ENCODE measurements at places on chromosomes 12 and 14. TPM values are rescaled to one million over a fixed set of nuclear protein-coding genes. Genes with fewer than 3 reads are reported as not detected.
A peak's percentile ranks its signal among the peaks of the same experiment; 100 is the strongest.

The MYL2 gene
- not detected for total RNA-seq

DNA sequence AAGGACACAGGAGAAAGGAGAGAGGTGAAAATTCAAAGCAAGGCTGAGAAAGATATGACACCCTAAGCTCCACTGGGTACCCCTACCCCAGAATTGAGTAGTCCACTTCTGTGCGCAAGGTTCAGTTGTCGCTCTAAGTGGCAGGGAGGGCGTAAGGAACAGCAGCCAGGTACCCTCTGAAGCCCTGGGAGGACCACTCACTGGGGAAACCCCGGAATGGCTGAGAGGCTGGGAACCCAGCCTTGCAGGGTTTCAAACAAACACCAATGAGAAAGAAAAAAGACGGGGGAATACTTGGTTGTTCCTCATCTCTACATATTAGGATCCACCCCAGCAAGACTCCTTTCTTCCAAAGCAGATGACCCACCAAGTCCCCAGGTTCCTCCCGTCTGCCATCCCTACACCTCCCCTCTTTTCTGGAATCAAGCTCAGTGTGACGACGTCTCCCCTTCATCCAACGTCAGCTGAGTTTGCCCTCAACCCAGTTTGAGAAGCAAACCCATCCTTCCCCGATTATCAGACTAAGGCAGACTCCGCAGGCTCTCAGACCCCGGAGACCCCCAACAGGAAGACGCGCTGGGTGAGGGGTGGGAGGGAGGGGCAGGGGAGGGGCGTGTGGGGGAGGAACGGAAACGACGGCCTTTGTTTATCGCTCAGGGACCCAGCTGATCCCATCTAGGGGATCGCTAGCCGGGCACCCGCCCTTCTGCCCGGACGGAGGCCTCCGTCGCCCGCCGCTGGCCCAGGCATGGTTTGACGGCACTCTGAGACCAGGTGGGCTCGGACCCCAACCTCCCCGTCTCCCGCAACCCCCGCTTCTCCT is 795 bp downstream of the LMBR1L start:
- no peak for DNase-seq

The LRRC10 gene
- not detected for total RNA-seq

GRCh38 chr14:61598980-61599379 is 96.3 kb upstream of the HIF1A start:
- DNase-seq: peak; percentile 68

DNA sequence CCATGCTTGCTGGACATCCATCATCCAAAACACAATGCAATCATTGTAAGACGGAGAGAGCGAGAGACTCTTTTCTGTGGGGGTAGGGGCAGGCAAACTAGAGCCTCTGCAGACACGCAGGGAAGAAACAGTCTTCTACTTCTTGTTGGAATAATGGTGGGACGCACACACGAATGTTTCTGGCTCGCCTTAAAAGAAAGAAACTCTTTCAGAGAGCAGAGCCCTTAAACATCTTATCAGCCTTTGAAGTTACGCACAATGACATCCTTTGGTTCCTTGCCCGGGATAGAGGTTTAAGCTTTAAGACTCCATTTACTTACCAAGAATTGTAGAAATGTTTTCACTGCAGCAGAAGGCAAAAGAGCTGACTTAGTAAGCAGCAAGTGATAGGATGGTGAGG is 133.8 kb upstream of the FOXN3 start:
- DNase-seq: no peak

DNA sequence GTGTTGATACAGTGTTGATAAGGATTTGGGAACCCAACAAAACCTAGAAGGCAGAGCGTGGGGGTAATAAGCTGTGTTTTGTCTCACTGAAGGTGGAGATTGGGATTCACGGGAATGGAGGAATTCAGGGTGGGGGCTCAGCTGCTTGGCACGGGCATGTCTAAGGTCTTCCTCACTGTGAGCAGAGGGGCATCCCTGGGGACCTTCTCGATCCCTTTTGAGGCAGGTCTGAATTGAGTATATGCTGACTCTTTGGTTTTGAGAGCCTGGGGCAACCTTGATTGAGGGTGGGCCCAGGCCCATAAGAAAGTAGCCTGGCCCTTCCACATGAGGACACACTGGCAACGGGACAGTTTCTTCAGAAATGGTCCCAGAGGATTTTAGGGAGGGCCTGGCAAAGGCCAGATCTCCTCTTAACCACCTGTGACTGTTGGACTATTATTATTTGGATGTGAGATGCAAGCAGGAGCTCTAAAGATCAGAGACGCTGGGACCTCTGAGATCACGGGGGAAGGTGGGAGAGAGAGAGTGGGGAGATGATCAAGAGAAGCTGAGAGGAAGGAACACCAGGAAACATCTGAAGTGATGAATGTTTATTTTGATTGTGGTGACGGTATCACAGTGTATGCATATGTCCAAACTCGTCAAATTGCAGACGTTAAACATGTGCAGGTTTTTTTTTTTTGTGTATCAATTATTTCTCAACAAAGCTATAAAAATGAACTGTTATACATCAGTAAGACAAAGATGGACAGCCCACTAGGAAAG is 48.4 kb downstream of the SMIM41 start:
- DNase-seq: no peak

GRCh38 chr14:92105073-92105892 is 1.1 kb downstream of the ATXN3 start:
- no peak for DNase-seq

DNA sequence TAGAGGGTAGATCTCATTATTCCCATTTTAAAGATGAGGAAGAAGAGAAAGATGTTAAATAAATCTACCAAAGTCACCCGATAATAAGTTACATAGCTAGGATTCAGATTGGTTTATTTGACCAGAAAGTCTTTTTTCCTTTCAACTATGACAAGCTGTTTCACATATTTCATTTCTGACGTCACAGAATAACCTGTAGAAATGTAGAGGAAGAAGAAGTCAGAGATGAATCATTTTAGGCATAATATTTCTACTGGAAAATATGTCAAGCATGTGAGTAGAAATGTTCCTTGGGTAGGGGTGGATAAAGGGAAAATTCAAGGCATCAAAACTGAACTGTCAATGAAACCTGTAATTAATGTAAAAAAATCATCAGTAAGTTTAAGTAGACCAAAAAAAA is 107.0 kb downstream of the MGST1 start:
- no peak for DNase-seq

DNA sequence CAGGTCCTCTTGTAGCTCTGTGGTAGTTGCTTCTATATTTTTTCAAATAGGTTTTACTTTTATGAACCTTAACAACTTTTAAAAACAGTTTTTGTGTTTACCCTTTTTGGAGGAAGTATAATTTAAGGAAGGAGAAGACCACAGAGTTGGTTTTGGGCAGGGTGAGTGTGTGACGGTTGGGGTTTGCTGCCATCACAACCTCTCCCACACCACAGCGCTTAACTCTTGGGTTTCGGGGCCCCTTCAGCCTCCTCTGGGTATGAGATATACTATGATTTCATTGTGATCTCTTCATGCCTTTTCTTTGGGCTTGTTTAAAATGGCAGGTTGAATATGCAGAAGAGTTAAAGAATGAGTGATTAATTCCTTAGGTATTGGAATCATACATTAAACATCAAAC is 228.7 kb upstream of the CRY1 start:
- DNase-seq: peak; percentile 81

The CFAP251 gene
- 2.0 TPM for total RNA-seq

DNA sequence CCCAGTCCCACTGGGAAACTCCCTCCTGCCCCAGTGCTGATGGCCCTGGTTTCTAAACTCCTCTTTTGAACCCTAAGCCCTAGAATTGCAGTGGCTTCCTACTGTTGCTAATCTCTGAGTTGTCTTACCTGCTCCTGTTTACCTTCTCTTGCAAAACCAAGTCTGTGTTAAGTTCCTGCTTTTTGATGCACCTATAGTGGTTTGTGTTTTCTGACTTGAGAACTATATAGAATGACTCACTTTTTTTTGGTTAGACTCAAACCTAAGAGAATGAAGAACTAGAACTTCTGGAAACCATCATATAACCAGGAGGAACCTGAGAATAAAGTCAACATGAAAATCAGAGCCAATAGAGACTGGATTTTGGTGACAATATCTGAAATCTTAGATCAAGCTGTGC is 5.5 kb upstream of the GAS2L3 start:
- no peak for DNase-seq

GRCh38 chr14:32934073-32934880 is 4.4 kb upstream of the NPAS3 start:
- DNase-seq: no peak

The RASSF9 gene
- total RNA-seq: not detected

DNA sequence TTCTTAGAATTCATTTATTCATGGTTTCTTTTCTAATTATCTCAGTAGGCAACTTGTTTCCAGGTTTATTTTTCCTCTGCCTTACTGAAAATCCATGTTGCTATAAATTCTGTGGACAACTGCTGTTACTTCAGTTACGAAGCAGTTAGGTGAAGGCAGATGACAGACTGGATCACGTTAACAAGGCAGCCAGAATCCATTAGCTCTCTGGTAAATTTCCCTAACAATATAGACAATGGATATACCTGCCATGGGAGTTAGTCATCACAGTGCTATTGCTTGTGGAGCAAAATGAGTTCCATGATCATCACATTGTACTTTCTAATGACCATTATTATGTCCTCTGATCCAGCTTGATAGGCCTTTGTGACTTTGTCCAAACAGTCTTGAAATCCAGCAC is 291.5 kb downstream of the NELL2 start:
- DNase-seq: no peak

- DNase-seq: no peak
These were observed 125.7 kb upstream of the TRHDE start for GRCh38 chr12:72146495-72146894.

The PLA2G1B gene
- not detected for total RNA-seq

The CFAP73 gene
- 1.7 TPM for total RNA-seq
